ENCODE measurements at places on chromosomes 5 and 9. TPM values are rescaled to one million over a fixed set of nuclear protein-coding genes. Genes with fewer than 3 reads are reported as not detected.

The GOLGA1 gene
- 16.1 TPM for total RNA-seq

The SPINK4 gene
- total RNA-seq = not detected

The HINT2 gene
- 49.4 TPM for total RNA-seq

- DNase-seq = no peak
These were observed 112.7 kb upstream of the NREP start for GRCh38 chr5:111869681-111870080.

Data from activated T-helper 2 cell treated with anti-CD3 and anti-CD28 coated beads, Interferon-gamma antibody, Interleukin-2, Interleukin-4, amounts not matched to agents 10 μg/mL and 5 μg/mL and 100 μg/mL, durations not matched to agents 14 hours and 24 hours and 36 hours (primary cell).